ENCODE measurements at places on chromosomes 1 and 21.

DNA sequence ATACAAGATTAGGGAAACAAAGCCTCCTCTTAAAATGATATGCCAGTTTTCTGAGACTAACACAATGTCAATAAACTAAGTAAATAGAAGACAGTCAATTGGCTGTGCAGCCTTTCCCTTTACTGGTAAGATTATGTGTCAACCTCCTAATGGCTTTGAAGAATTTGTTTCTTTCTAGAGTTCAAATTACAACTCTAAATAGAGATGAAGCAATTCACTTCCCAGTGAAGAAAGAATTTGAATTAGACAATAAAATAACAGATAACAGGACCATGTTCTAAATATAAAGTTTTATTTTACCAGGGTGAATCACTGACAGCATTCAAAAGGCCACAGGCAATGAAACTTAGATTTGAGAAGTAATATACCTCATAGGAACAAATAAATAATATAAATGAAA, 680.3 kb downstream of the PLA2G4A start:
- DNase-seq: no peak

GRCh38 chr1:150383631-150384324, 19.8 kb downstream of the RPRD2 start:
- no peak for DNase-seq

DNA sequence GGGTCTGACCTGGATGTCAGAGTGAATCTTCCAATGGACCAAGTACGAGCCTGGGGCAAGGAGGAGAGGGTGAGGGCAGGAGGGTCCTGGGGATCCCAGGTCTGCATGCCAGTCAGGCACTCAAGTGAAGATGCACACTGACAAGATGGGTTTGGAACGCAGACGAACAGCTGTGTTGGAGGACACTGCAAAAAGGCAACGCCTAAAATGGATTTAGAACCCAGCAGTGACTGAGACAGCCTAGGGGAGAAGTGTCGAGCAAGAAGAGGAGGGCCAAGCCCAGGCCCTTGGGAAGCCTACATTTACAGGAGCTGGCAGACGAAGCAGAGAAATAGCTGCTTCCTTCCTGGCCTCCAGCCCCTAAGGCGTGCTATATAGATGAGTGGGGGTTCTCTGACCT, 25.8 kb downstream of the NOL9 start:
- no peak for DNase-seq

- DNase-seq: no peak
Observed at GRCh38 chr1:903305-903704, 20.4 kb upstream of the SAMD11 start.

GRCh38 chr1:191804311-191804710, 354.0 kb upstream of the RGS18 start:
- DNase-seq: no peak

- DNase-seq: no peak
Observed at GRCh38 chr1:205800427-205800826, 12.6 kb downstream of the SLC41A1 start.

- DNase-seq: no peak
Observed at GRCh38 chr1:12397462-12398450, 167.9 kb downstream of the VPS13D start.

- peak; percentile 28 for DNase-seq
Observed at GRCh38 chr1:154943649-154944400, 7.3 kb upstream of the PMVK start.

DNA sequence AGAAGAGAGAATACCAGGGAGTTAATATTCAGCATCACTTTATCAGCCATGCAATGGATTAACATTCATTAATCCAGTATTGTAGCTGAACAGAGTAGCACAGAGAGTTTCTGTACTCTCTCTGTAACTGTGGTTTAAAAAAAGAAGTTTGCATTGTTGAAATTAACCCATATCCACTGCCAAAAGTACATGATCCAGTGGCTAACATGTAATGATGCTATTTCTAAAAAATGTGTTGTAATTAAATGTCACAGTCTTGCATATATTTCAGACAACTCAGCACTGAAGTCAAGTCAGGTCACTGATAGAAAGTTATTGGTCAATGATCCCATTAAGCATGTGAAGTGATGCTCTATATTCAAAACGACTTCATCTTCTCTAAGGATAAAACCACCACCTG, 141.3 kb downstream of the NRIP1 start:
- DNase-seq: peak; percentile 75

DNA sequence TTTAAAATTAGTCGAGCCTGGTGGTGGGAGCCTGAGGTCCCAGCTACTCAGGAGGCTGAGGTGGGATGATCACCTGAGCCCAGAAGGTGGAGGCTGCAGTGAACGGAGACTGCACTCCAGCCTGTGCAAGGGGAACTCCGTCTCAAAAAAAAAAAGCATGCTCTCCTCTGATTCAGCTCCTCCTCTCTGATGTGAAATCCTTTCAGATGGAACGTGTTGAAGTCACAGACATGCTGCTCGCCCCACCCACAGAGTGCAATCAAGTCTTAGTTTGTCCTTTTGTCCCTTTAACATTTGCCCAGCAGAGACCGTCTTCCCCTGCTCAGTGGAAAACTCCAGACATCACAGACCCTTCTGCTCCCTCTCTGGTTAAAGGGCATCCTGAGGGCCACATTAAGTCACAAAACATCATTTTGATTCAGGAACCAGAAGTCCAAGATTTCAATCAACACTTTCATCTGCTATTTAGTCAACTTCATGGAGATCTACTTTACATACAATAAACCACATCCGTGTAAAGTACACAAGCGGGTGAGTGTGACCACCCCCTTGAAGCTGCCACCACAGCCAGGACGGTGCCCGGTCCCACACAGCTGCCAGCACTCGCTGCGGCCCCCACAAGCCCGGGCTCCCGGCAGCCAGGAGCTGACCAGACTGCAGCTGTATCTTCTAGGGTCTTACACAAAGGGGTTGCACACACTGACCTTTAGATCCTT, 18.9 kb upstream of the RNF223 start:
- no peak for DNase-seq

DNA sequence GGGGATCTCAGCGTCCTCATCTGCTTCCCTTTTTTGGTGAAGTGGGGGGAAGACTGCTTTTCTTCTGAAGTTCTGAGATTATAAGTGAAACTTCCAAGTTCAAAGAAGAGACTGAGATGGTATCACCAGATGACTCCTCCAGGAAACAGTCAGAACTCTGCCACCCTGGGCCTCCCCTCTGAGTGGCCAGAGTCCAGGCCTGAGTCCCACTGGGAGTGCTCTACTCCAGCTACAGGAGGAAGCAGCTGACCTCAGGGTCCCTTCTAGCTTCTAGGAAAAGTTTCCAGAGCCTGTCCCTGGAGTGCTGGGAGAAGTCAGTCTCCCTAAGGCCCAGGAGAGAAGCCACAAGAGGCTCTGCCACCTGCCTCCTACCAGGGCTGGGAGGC, 104.7 kb downstream of the CASZ1 start:
- no peak for DNase-seq

- DNase-seq: no peak
Observed at GRCh38 chr1:31227891-31228568, 11.7 kb downstream of the NKAIN1 start.

DNA sequence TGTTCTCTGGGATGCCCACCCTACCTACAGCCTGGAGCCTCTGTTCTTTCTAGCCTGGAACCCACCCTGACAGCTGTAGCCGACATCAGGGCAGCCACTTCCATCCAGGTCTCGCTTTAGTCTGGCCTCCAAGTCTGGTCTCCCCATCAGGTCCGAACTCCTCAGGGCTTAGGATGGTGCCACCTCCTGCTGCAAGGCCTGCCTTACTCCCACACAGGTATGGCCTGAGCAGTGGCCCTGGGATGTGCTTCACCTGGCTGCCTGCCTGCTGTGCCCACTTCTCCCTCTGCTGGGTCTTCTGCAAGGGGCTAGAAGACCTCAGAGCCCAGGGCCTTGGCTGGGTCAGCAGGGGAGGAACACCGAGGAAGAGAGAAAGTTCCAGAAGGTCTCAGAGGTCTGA, 35.7 kb upstream of the MAGOH start:
- DNase-seq: no peak

DNA sequence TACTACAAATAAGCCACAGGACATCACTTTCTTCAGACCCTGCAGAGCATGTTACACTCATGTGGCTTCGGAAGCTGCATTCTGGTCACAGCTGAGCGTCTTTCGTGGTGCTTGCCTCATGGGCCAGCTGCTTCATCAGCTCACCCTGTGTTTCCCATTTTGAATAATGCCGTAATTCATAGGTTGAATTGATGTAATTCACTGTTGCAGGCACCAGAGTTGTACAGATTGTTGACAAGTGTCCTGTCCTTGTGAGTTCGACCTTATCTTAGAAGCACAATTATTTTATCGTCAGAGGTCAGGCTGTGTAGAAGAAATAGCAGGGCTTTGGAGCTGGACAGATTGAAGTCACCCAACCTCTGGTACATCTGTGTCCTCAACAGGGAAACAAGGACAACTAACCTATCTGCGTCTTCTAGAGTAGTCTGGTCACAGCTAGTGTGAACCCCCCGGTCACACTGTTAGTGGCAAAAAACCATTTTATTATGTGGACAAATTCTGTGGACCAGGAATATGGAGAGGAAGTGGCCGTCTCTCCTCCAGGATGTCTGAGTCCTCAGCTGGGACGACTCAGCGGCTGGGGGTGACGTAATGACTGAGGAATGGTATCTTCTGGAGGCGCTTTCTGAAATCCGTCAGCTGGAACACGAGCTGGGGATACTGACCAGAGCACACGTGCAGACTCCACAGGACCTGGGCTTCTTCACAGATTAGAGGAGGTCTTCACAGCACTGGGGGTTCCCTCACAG, 17.8 kb downstream of the PKNOX1 start:
- DNase-seq: peak; percentile 87

- DNase-seq: peak; percentile 36
Observed at GRCh38 chr1:50978144-50978851, 8.3 kb downstream of the CDKN2C start.

Measured in fibroblast of skin of scalp (primary cell).